ENCODE measurements at places on chromosomes 2 and 18. TPM values are rescaled to one million over a fixed set of nuclear protein-coding genes. Genes with fewer than 3 reads are reported as not detected.

GRCh38 chr2:68216454-68217310 lies 35.6 kb downstream of the PPP3R1 start:
- no peak for DNase-seq

DNA sequence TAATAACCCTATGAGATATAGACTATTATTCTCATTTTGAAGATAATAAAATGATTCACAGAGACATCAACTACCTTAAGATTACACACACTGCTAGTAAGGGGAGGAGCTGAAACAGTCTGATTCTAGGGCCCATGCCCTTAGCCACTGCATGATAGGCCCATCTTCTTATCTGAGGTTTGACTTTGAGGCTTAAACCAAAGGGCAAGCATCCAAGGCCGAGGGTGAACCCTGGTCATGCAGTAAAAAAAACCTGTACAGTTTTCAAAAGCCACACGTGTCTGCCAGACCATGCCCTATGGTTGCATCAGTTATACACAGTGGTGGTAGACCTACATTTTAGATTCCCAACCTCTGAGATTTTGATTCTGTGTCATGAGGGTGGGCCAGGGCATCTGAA lies 44.8 kb downstream of the POLE4 start:
- DNase-seq: no peak

GRCh38 chr2:191797942-191798876 lies 48.7 kb downstream of the CAVIN2 start:
- DNase-seq: no peak

DNA sequence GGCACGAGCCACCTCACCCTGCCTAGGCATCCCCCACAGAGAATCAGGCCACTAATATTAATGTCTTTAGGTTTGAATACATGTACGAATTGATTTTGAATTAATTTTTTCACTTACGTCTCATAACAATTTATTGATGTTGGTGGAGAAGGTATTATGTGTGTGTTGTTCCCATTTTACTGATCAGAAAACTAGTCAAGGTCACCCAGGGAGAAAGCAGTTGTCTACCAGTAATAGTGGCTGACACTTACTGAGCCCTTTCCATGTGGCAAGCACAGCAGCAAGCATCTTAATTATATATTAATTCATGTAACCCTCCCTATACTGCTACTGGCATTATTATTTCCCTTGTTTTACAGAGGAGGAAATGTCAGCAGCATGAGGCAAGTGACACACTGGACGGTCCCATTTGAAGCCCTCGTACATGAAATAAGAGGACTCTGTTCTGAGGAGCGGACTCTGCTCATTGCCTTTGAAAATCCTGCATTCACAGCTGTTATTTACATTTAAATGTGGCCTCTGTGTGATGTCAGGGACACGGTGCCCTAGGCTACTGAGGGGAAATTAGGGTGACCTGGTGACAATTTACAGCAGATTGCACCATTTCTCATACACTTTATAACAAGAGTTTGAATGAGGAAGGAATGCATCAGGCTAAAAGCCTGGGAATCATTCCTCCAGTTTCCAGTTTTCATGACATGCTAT lies 30.9 kb upstream of the KCNE4 start:
- no peak for DNase-seq

GRCh38 chr2:213021971-213022899 lies 129.2 kb downstream of the IKZF2 start:
- DNase-seq: no peak

Gene CCDC68
- total RNA-seq: 0.97 TPM
